Activated gamma-delta T cell (primary cell): ENCODE measurements at places on chromosomes 5 and 9.
A peak's percentile ranks its signal among the peaks of the same experiment; 100 is the strongest.

- DNase-seq = no peak
Measured at GRCh38 chr9:70566066-70566465, 151.6 kb upstream of the KLF9 start.

- peak; percentile 63 for DNase-seq
Measured at GRCh38 chr5:139392678-139393496, 2.0 kb downstream of the PROB1 start.

GRCh38 chr5:145776886-145777285 is 58.3 kb downstream of the PRELID2 start:
- no peak for DNase-seq

DNA sequence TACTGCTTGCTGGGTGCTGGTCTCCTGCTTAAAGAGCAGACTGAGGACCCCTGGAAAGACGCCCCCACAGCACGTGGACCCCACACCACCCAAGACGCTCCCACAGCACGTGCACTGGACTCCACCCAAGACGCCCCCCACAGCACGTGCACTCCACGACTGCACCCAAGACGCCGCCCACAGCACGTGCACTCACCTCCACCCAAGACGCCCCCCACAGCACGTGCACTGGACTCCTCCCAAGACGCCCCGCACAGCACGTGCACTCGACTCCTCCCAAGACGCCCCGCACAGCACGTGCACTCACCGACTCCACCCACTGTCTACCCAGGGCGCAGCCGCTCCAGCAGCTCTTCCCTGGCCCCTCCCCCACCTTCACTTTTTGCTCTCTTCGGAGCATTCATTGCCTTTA is 50.5 kb downstream of the EHMT1 start:
- DNase-seq = no peak

DNA sequence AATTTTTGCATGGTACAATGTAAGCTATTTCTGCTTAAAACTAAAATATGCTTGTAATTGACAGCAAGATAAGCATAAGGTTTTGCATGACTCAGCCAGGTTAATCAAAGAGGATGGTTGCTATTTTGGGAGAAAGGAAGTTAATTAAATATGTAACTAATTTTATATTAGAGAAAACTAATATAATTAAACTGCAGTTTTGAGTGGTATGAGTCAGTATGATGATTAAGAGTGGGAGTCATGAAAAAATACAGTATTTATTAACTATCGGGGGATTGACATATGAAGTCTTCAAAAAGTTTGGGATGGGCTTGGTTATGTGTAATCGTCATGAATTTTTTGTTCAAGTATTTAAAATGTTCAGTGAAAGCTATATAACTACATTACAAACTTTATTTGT is 54.0 kb upstream of the CDK20 start:
- no peak for DNase-seq

DNA sequence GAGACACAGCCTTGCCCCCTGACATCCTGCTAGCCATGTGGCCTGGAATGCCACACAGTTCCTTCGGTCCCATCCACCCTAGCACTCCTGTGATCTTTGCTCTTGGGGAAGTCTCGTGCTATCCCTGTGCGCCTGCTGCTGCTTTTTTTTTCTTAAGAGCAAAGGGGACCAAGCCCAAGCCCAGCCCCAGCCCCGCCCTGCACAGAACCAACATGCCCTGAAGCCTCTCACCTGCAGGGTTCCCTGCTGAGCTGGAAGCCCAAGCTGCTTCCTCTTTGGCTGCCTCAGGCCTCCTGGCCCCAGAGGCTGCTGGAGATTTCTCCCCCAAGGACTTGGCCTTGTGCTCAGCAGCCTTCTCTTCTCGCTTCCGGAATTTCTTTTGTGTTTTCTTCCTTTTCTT is 1.8 kb downstream of the SURF6 start:
- no peak for DNase-seq

DNA sequence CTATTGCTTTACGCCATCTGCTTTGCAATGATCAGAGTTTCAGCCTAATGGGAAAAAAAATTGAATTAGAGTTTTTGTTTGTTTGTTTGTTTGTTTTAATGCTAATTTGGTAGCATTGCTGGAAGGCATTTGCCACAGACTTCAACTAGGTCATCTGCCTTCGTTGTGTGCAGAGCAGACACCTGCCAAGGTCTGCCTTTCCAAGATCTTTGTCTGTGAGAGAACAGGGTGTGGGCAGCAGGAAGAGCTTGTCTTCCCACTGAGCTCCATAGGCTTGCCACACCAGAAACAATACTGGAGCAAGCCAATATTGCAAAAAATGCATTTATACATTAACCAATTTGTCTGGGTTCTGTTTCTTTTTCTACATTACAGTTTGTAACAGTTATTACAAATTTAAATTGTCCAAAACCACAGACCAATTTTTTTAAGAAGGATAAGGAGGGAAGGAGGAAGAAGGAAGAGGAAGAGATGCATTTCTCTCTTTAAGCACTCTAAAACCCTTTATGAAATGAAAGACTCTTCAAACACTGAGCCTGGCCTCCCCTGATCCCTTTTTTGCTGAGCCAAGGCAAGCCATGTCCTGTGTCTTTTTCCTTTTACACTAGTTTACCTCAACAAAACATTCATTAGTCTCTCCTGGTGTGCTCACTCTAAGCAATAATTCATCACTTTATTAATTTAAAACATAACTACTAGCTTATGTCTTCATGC is 210.5 kb downstream of the SNX18 start:
- DNase-seq = no peak

DNA sequence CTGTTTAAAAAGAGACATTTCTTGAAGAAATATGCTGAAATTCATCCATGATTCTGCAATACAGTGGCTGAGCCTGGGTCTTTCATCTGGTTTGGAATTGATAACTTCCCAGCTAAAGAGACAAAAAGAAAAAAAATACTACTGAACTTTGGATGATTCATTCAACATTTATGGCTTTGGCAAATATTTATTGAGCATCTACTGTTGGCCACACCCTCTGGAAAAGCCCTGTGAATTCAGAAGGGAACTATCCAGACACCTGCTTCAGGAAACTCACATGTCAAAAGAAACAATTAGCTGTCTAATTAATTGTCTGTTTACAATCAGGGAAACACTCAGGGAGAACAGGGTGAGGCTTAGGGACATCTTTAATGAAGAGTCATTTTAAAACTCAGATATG is 17.8 kb upstream of the ZNF622 start:
- DNase-seq = no peak

- no peak for DNase-seq
Measured at GRCh38 chr5:127439644-127440043, 77.8 kb upstream of the PRRC1 start.

DNA sequence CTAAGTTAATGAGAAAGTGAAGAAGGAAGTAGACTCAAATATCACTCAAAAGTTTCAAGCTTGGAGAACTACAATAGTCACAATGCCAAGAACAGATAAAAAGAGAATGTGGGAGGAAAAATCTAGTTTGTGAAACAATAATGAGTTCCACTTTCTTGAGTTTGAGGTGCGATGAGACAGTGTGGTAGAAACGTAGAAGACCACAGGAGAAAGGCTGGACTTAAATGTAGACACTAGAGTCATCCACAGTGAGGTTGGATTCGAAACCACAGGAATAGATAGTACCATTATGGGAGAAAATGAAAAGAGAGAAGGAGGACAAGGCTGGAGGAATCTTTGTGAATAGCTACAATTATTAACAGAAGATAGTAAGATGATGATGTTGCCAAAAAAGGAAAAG is 141.1 kb upstream of the LRRTM2 start:
- DNase-seq = no peak

GRCh38 chr9:113471566-113471965 is 8.0 kb downstream of the RGS3 start:
- DNase-seq = no peak

GRCh38 chr5:153223376-153223775 is 267.1 kb upstream of the GRIA1 start:
- no peak for DNase-seq

DNA sequence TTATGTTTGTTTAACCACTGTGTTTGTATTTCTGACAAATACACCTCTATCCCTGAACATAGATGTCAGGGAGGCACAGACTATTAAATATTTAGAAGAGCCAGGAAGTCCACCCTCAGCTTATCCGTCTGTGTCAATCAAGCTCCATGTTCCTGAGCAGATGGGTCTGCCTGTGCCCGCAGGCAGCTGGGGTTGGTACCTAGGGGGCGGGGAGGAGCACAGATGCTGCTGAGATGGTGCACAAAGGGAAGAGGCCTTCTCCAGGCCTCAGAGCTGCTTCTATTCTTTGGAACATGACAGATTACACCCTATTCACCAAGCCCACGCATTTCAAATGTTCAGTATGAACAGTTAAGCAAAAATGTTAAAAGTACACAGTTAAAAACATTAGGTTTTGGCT is 142.1 kb downstream of the EPB41L4A start:
- DNase-seq = no peak

GRCh38 chr9:33750839-33751339 is 44.5 kb upstream of the PRSS3 start:
- no peak for DNase-seq

GRCh38 chr5:148511810-148512347 is 128.1 kb downstream of the FBXO38 start:
- no peak for DNase-seq

GRCh38 chr5:4097199-4097598 is 501.6 kb downstream of the IRX1 start:
- no peak for DNase-seq

DNA sequence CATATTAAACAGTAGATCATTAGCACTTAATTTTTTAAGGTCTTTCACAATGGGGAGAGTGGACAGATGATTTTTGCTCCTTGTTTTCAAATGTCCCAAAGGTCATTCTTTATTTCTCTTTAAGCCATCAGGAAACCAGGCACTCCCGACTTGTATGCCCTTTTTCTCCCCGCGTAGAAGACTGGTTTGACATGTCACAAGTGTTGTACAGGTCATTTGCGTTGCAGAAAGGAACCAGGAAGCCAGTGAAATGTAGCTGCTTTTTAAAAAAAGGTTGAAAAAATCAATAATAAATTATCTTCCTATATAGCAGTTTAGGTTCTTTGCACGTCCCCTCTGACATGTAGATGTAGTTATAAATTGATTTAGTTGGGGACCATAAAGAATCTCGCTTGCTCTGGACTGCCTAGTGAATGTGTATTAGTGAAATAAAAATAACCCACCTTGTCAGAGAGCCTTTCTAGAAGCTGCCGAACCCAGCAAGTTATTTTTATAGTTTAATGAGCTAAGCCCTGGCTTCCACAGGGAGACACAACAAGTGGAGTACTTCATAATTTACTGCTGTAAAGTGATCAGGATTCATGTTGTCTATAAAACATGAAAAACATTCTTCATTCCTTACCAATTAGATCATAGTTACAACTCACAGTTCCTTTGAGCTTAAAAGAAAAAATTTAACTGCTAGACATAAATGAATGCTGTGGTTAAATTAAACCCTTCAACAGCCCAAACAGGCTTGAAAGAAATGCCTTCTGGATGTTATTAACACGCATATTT is 404.6 kb downstream of the CSNK1G3 start:
- DNase-seq = no peak

GRCh38 chr5:127296321-127296720 is 5.7 kb downstream of the MEGF10 start:
- no peak for DNase-seq

DNA sequence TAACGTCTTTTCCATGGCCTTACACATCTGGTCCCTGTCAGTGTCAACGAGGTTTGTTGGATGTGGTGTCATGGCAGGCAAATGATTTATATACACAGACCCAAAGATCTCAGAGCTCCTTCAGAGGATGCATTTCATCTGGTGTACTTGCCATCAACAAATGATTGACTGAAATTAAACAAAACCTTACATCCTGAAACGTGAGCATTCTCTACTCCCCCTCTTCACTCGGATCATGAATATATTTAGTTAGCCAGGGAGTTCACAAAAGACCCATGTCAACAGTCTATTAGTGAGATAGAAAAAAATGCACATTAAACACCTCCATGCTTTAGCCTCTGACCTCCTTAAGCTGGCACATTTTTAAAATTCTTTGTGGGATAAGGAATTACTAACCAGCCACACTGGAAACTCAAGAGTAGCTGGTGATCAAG is 215.6 kb downstream of the EFNA5 start:
- no peak for DNase-seq

DNA sequence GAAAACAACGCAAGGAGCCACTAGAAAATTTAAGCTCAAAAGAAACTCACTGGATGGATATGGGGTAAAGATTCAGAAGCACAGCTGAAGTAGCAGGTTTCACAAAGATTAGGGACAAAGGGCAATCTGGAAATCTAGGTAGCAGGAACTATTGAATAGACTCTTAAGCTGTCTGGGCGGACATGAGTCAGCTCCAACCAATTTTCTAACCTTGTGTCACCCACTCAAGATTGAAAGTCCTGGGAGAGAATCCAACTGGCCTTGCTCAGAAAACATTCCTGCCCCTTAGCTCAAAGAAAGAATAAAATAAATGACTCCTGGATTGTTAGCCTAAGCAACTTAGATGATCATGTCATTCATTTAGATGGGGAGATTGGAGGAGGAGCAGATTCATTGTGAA is 69.2 kb downstream of the STK32A start:
- DNase-seq = no peak

DNA sequence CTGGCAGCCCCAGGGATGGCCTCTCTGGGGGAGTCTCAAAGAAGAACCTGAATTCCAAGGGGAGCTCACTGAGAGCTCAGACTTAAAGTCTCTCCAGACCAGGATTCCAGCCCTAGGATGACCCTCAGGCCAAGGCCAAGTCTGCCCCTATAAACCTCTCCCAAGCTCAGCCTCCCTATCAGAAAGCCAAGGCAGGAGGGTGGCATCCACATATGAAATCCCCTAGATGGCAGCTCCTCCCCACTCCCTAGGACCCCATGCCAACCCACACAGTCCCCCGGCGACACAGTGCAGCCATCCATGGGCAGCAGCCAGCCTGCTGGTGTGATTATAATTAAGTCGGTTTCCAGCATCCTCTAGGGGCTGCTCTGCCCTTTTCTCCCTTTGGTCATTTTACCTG is 269.9 kb downstream of the CDK5RAP2 start:
- no peak for DNase-seq

DNA sequence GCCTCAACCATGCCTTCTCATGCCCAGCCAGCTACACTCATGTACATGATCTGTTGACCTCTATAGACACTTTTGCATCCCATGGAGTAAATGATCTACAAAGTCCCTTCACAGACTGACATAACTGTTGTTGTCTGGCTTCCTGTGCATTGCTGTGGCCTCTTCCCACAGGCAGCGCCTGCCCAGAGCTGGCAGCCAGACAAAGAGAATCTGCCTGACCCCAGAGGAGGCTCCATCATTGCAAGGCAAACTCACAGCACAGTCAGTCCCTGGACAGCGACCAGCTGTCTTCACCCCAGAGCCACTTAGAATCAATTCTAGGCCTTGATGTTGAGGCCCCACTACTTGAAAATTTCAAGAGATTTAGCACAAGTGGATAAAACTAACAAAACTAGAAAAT is 65.5 kb downstream of the INSYN2B start:
- DNase-seq = no peak
